ENCODE measurements at places on chromosomes 7 and 10.

GRCh38 chr7:123191132-123191531, 8.6 kb downstream of the SLC13A1 start:
- no peak for DNase-seq

- no peak for DNase-seq
Measured at GRCh38 chr7:124843336-124843735, 77.7 kb upstream of the GPR37 start.

DNA sequence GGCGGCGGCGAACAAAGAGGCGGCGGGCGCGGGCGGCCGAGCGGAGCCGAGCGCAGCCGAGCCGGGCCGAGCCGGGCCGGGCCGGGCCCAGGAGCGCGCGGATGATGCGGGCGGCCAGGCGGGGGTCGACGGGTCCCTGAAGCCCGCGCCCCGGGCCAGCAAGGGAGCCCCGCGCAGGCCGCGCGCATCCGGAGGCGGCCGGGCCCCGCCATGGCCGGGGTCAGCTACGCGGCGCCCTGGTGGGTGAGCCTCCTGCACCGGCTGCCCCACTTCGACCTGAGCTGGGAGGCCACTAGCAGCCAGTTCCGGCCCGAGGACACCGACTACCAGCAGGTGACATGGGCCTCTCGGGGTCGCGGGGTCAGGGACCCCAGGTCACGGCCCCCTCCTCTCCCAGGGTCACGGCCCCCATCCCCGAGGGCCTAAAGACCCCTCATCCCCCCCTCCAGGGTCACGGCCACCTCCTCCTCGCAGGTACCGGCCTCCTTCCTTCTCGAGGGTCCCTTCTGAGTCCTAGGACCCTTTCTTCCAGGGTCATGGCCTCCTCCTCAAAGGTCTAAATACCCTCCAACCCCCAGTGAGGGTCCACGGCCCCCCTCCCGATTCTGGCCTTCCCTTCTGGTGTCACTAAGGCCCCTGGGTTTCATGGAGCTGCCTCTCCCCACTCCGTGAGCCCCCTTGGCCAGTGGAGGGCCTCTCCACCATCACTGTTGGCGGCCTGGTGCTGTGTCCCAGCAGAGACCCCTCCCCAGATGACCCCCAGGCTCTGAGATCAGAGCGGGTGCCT, at the start of gene TTYH3:
TSS of gene TTYH3 (plus strand) at position 41 of the 787 bp plus-strand sequence. CDS start at position 211, 170 bp downstream.
- peak; percentile 61 for DNase-seq

DNA sequence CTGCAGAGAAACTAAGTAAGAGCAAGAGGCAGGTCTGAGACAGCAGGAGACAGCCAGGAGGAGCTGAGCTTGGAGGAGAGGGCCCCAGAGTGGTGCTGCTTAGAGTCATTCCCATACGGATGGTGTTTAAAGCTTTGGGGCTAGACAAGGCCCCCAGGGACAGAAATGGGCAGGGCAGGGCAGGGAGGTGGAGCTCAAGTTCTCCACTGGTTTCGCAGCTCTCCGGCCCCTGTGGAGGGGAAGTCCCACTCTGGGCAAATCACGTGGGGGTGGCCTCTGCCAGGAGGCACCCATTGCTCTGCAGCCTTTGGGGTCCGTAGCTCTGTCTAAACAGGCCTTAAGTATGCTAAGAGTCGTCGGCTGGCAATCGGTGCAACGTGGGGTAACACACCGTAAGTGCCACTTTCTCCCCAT, 1.0 kb upstream of the PTPRE start:
- no peak for DNase-seq

GRCh38 chr10:4635388-4635787, 190.6 kb upstream of the AKR1E2 start:
- no peak for DNase-seq

DNA sequence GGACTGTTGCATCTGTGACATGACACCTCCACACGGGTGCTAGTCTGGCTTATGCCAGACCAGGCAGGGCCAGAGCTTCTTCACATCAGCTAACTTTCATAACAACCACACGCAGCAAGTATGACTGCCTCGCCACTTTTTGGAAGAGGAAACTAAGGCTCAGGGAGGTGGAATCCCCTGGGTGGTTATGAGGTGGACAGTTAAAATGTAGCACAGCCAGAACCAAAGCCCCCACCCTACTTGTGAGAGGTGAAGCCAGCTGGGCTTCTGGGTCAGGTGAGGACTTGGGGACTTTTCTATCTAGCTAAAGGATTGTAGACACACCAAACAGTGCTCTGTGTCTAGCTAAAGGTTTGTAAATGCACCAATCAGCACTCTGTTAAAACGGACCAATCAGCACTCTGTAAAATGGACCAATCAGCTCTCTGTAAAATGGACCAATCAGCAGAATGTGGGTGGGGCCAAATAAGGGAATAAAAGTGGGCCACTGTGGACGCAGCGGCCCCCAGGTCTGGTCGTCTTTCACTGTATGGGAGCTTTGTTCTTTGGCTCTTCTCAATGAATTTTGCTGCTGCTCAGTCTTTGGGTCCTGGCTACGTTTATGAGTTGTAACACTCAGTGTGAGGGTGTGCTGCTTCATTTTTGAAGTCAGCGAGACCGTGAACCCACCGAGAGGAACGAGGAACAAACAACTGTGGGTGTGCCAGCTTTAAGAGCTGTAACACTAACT, 171.0 kb downstream of the PTPN20 start:
- no peak for DNase-seq

GRCh38 chr7:55254242-55254595, 110.9 kb upstream of the LANCL2 start:
- DNase-seq, result no peak

- DNase-seq, result no peak
Measured at GRCh38 chr7:138067774-138068173, 8.5 kb upstream of the AKR1D1 start.

DNA sequence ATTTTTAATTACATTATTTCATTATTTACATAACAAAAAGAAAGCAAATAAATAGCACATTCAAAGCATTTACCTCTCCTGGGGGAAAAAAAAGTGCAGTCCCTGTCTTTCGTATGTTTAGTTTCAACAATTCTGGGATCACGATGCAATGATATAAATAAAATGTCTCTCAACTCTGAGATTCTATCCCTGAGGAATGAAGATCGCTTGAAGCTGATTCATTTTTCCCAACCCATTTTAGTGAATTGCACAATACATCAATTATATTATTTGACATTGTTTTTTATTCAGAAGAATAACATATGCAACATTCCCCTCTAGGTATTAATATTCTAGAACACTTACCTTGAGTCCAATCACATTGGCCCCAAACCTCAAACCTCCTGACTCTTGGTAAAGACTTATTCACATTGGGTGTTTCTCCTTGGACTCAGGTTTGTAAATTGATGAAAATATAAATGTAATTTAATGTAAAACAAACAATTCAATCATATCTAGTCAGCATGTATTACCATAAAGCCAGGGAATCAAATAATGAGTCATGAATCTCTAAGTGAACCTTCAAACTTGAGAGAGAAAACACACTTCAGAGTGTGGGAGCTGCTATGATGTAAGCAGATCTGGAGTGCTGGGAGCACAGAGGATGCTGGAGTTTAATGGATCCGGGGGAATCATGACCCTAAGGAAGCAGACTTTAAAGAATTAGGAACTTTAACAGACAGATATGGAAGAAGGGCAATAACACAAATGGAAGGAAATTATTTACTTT, 5.3 kb upstream of the SCIN start:
- DNase-seq, result no peak

- no peak for DNase-seq
Measured at GRCh38 chr10:30579574-30579973, 50.0 kb downstream of the LYZL2 start.

- no peak for DNase-seq
Measured at GRCh38 chr7:126606331-126606730, 646.4 kb downstream of the GRM8 start.

GRCh38 chr10:5737352-5737751, 52.7 kb downstream of the TASOR2 start:
- no peak for DNase-seq

DNA sequence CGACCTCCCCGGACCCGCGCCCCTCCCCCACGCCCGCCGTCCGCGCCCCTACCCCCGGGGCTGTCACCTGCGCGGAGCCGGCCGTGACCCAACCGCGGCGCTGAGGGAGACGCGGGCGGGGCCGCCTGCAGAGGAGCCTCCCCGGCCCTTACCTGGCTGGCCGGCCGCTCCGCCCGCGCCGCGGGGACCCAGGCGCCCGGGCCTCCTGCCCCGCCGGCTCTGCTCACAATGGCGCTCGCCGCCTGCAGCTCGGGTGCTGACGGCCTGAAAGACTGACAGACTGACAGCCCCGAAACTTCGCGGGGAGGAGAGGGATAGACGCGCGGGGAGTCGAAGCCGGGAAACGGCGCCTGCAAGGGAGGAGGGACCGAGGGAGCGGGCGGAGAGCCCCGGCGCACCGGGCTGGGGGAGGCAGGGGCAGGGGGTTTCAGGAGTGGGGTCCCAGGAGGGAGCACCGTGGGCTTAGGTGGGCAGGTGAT, 393 bp downstream of the ZNF467 start:
- peak; percentile 38 for DNase-seq

- no peak for DNase-seq
Measured at GRCh38 chr10:76309741-76310587, 878.5 kb downstream of the LRMDA start.

- DNase-seq, result no peak
Measured at GRCh38 chr7:154579711-154580110, 423.2 kb downstream of the PAXIP1 start.

DNA sequence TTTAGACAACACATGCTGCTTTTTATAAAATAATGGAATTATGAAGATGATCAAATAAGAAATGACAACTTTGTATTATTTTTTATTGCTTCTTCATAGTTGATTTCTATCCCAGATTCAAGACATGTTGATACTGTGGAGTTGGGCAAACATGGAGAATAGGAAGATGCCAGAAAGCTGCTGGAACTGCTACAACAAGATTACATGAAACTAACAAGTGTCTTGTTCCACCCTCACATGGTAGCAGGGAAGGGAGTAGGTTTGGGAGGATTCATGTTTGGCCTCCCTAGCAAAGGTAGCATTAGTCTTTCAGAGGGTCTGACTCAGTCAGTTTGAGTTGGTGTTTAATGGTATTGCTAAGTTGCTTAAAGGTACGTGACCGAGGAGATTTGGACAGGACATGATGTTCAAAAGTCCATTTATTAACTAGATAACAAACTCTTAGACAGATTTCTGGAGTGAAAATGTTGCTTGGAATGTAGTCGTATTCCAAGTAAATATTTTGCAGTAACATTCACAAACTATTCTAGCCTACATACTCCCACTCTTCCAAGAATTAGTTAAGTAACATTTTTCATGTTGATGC, 33.1 kb downstream of the PRR15 start:
- DNase-seq, result no peak

Data from substantia nigra (tissue), 51 donors.